ENCODE measurements at places on chromosomes 4 and X. TPM values are rescaled to one million over a fixed set of nuclear protein-coding genes. Genes with fewer than 3 reads are reported as not detected.

The ATOH1 gene
- not detected for total RNA-seq

The SLC10A4 gene
- 6.8 TPM for total RNA-seq

The FRMD7 gene
- not detected for total RNA-seq

The PABPC1L2B gene
- not detected for total RNA-seq

The TEX13C gene
- total RNA-seq: not detected

The JAKMIP1 gene
- not detected for total RNA-seq

The PLAC8 gene
- total RNA-seq: 0.94 TPM

The NLRP2B gene
- not detected for total RNA-seq

The SRPK3 gene
- 0.03 TPM for total RNA-seq
